Spinal cord (tissue), 10 donors: ENCODE measurements at places on chromosomes 11 and 22. TPM values are rescaled to one million over a fixed set of nuclear protein-coding genes. Genes with fewer than 3 reads are reported as not detected.

The LRRC10B gene
- 6.4 TPM for total RNA-seq

The ST14 gene
- 0.99 TPM for total RNA-seq

The MTA2 gene
- total RNA-seq: 88.0 TPM

The HYOU1 gene
- 70.8 TPM for total RNA-seq

The CARNS1 gene
- total RNA-seq: 17.1 TPM

The HMOX1 gene
- total RNA-seq: 16.5 TPM

DNA sequence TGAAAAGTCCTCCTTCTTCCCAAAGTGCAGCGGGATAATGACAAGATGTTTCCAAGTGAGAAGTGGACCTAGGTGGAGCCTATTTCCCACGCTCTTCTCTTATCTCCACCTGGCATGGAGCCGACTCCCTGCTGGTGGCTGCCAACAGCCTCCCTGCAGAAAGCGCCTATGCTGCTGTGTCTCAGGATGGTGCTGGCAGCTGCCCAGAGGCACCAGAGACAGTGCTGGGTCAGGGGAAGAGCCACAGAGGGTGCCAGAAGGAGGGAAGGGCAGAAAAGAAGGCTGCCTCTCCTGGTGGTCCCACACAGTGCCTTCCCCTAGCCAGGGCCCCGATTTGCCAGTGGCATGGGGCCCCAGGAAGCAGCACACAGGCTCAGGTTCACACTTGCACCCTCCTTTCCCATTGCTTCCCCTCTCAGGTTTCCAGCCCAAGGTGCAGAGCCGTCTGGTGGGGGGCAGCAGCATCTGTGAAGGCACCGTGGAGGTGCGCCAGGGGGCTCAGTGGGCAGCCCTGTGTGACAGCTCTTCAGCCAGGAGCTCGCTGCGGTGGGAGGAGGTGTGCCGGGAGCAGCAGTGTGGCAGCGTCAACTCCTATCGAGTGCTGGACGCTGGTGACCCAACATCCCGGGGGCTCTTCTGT lies 19.0 kb downstream of the CD5 start:
- no peak for DNase-seq
- H3K4me1 ChIP-seq: peaks cover 38% of the 10 kb centered on the region
- no peaks in the 10 kb centered on the region for H3K27me3 ChIP-seq
- H3K4me3 ChIP-seq: no peak overlapping the region

DNA sequence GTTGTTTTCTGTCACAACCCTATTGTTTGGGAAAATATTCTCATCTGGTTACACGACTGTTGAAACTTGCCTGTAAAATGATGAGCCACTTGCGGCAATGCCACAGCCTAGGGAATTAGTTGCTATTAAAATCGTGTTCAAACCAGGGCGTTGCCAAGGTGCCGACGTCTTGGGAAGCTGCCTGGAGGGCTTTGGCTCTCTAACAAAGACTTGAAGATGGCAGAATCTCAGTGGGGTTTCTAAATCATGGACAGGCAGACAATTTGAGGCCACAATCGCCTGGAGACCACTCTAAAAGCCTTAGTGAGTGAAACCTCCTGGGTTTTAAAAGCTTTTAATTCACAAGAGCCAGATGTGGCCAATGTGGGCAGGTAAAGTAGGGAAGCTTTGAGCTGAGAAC lies 117.2 kb upstream of the BMAL1 start:
- no peaks in the 10 kb centered on the region for H3K4me1 ChIP-seq
- H3K36me3 ChIP-seq: no peaks in the 10 kb centered on the region
- DNase-seq: peak; percentile 59
- no peaks in the 10 kb centered on the region for H3K27me3 ChIP-seq
- peak overlapping the region; percentile 53 for H3K27ac ChIP-seq

DNA sequence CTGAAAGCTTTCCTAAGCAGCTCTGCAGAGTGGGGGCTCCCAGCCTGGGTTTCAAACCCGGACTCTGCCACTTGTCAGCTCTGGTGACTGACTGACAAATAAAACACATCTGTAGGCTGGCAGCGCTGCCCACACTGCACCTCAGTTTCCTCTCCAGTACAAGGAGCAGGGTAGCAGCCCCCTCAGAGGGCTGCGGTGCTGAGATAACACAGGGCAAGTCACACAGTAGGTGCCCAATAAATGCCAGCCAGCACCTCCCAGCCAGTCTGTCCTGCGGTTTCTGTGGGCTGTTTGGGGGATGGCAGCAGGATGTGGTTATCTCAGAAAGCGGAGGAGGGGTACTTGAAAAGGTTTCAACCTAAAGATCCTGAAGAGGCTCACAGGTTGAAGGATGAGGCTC lies 1.5 kb downstream of the SYT12 start:
- DNase-seq: no peak
- H3K4me1 ChIP-seq: peaks cover 20% of the 10 kb centered on the region
- no peaks in the 10 kb centered on the region for H3K36me3 ChIP-seq
- H3K27me3 ChIP-seq: peaks cover 24% of the 10 kb centered on the region
- no peak overlapping the region for H3K4me3 ChIP-seq

DNA sequence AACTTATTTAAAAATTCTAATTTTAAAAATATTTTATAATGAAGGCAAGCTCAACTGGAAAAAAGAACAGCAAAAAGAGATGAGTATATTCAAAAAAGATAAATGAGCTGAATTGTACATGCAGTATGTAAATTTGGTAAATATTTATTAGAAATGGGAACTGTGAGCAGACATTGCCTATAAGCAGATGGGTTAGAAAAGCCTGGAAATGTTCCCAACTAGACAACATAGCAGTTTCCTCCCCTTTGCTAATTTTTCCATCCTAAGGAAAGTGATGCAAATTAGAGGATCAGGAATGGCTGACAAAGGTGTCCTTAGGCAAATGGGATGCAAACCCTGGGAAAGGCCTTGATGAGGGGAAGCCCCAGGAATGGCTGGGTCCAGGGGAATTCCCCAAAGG lies 37.2 kb downstream of the TP53I11 start:
- peaks cover 47% of the 10 kb centered on the region for H3K36me3 ChIP-seq
- no peak for DNase-seq
- peaks cover 41% of the 10 kb centered on the region for H3K4me1 ChIP-seq
- H3K27ac ChIP-seq: no peak overlapping the region
- no peak overlapping the region for H3K4me3 ChIP-seq
- H3K27me3 ChIP-seq: no peaks in the 10 kb centered on the region

GRCh38 chr11:72606748-72607468 lies 67.3 kb downstream of the PDE2A start:
- H3K27me3 ChIP-seq: no peaks in the 10 kb centered on the region
- no peak for DNase-seq
- H3K27ac ChIP-seq: no peak overlapping the region
- peaks cover 2% of the 10 kb centered on the region for H3K36me3 ChIP-seq

GRCh38 chr11:126359431-126360048 lies 4.1 kb downstream of the ST3GAL4 start:
- H3K4me3 ChIP-seq: no peak overlapping the region
- peaks cover 8% of the 10 kb centered on the region for H3K36me3 ChIP-seq
- DNase-seq: peak; percentile 91
- H3K4me1 ChIP-seq: peaks cover 71% of the 10 kb centered on the region
- H3K27ac ChIP-seq: peak overlapping the region; percentile 75
- no peaks in the 10 kb centered on the region for H3K27me3 ChIP-seq

- H3K4me3 ChIP-seq: no peak overlapping the region
- no peak overlapping the region for H3K27ac ChIP-seq
- no peak for DNase-seq
- no peaks in the 10 kb centered on the region for H3K27me3 ChIP-seq
- H3K4me1 ChIP-seq: no peaks in the 10 kb centered on the region
These were observed 125.8 kb downstream of the DDX10 start for GRCh38 chr11:108790501-108791299.

GRCh38 chr11:99773646-99774045 lies 752.9 kb downstream of the CNTN5 start:
- H3K27ac ChIP-seq: no peak overlapping the region
- H3K4me1 ChIP-seq: no peaks in the 10 kb centered on the region
- no peaks in the 10 kb centered on the region for H3K36me3 ChIP-seq
- DNase-seq: no peak
- no peak overlapping the region for H3K4me3 ChIP-seq
- H3K27me3 ChIP-seq: no peaks in the 10 kb centered on the region

- no peaks in the 10 kb centered on the region for H3K27me3 ChIP-seq
- no peak for DNase-seq
- H3K4me3 ChIP-seq: no peak overlapping the region
- no peaks in the 10 kb centered on the region for H3K36me3 ChIP-seq
- H3K27ac ChIP-seq: no peak overlapping the region
- H3K4me1 ChIP-seq: no peaks in the 10 kb centered on the region
These were observed 20.1 kb downstream of the SOX6 start for GRCh38 chr11:16336204-16336603.

DNA sequence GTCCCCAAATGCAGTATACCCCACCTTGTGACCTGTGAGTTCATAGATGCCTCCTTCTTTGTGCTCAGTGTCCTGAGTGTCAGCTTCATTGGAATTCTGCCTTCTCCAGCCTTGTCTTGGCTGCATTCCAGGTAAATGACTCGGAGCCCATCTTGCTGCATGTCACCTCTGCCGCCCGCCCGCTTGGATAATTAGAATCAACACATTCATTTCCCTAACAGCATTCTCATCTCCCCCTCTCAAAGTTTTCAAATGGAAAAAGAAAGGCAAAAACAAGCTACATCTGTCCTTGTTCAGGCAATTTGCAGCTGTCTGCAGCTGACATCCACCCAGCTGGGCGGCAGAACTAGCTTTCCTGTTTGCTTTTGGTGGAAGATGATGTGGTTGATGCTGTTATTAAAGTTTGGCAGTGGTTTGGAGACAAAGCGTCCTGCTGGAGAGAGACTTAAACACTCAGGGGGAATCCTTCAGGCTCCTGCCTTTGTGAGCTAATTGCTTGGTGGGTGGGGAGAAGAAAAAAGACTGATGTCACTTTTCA lies 198.8 kb upstream of the SEZ6L start:
- H3K27me3 ChIP-seq: no peaks in the 10 kb centered on the region
- peak; percentile 43 for DNase-seq
- H3K36me3 ChIP-seq: no peaks in the 10 kb centered on the region
- H3K4me3 ChIP-seq: no peak overlapping the region
- peaks cover 4% of the 10 kb centered on the region for H3K4me1 ChIP-seq

GRCh38 chr11:1832920-1833295 lies 1.9 kb upstream of the SYT8 start:
- H3K4me3 ChIP-seq: no peak overlapping the region
- H3K27ac ChIP-seq: no peak overlapping the region
- DNase-seq: peak; percentile 51
- H3K4me1 ChIP-seq: peaks cover 51% of the 10 kb centered on the region
- H3K27me3 ChIP-seq: peaks cover 8% of the 10 kb centered on the region

DNA sequence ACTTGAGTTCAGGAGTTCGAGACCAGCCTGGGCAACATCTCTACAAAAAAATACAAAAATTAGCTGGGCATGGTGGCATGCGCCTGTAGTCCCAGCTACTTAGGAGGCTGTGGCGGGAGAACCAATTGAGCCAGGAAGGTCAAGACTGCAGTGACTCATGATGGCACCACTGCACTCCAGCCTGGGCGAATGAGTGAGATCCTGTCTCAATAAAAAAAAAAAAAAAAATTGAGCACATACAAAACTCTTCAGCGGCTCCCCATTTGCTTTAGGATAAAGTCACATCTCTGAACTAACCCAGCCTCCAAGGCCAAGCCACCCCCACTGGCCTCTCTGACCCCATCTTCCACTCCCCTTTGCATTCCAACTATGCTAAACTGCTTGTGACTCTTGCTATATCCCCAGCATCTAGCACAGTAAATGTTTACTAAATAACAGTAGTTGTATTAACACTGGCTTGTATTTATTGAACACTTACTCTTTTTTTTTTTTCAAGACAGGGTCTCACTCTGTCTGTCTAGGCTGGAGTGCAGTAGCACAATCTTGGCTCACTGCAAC lies 28.9 kb downstream of the CREB3L1 start:
- H3K4me3 ChIP-seq: no peak overlapping the region
- H3K36me3 ChIP-seq: peaks cover 11% of the 10 kb centered on the region
- H3K4me1 ChIP-seq: peaks cover 9% of the 10 kb centered on the region
- no peaks in the 10 kb centered on the region for H3K27me3 ChIP-seq
- H3K27ac ChIP-seq: no peak overlapping the region

DNA sequence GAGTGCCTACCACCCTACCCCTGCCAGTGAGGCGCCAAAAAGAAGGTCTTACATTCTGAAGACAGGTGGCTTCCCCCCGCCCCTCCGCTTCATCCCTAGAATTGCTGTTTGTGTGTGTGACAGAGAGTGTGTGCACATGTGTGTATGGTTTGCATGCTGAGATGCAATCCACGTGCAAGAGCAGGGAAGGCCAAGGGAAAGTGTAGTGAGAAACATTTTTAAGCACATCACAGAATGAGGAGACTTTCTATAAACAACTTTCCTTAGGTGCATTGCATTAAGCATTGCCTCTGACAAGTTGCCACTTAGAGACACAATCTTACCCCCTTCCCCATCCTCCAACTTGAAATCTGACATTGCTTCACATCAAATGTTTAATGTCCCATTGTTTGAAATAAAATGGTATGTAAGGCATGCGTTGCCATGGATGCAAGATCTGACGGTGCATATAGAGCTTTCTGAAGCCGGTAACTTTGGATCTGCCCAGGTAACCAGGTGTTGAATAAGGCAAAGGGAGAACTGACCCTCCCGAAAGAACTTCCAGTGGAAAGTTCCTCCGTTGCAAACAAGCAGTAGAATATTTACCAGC lies 21.4 kb downstream of the FJX1 start:
- H3K36me3 ChIP-seq: no peaks in the 10 kb centered on the region
- H3K4me1 ChIP-seq: peaks cover 4% of the 10 kb centered on the region
- no peak overlapping the region for H3K4me3 ChIP-seq
- no peak overlapping the region for H3K27ac ChIP-seq

DNA sequence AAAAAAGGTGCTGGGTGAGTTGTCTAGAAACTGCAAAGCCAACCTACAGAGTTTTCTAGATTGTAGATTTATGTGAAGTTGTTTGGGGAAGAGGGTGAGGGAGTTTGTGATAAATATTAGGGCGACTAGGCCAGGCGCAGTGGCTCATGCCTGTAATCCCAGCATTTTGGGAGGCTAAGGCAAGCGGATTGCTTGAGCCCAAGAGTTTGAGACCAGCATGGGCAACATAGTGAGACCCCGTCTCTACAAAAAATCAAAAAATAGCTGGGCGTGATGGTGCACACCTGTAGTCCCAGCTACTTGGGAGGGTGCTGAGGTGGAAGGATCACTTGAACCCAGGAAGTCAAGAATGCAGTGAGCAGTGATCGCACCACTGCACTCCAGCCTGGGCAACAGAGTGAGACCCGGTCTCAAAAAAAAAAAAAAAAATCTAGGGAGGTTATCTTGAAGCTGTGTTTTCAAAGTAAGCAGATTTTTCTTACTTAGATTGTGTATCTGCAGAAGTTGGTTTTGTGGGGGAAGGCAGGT lies 844 bp downstream of the APOL6 start:
- no peak for DNase-seq
- no peak overlapping the region for H3K4me3 ChIP-seq
- no peaks in the 10 kb centered on the region for H3K27me3 ChIP-seq
- H3K36me3 ChIP-seq: no peaks in the 10 kb centered on the region

GRCh38 chr11:59429924-59430516 lies 3.8 kb upstream of the OR5A2 start:
- no peaks in the 10 kb centered on the region for H3K36me3 ChIP-seq
- peak; percentile 26 for DNase-seq
- no peaks in the 10 kb centered on the region for H3K27me3 ChIP-seq
- no peak overlapping the region for H3K4me3 ChIP-seq
- H3K27ac ChIP-seq: no peak overlapping the region
- no peaks in the 10 kb centered on the region for H3K4me1 ChIP-seq

- peaks cover 32% of the 10 kb centered on the region for H3K4me1 ChIP-seq
- peak overlapping the region; percentile 45 for H3K4me3 ChIP-seq
- no peaks in the 10 kb centered on the region for H3K27me3 ChIP-seq
These were observed 450 bp downstream of the MAP4K2 start for GRCh38 chr11:64802370-64803157.
